ENCODE measurements at places on chromosomes 5 and 9.

GRCh38 chr5:36836831-36837230 lies 39.7 kb upstream of the NIPBL start:
- DNase-seq: no peak

- DNase-seq: peak; percentile 29
Observed at GRCh38 chr5:14675865-14676300, 11.4 kb downstream of the OTULIN start.

DNA sequence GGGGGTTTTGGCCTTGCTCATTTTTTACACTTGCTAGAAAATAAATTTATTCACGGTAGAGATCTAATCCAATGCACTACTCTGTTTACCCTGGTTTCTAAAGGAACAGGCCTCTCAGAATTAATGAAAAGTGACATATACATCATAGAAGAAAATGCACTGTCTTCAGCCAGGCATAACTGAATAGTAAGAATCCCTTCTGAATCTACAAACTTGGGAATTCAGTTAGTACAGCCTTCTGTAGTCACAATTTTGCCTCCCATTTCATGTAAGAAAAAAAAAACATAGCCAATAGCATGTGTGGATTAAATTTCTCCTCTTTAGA lies 197.3 kb downstream of the CAAP1 start:
- DNase-seq: no peak

GRCh38 chr9:15135164-15135792 lies 171.7 kb downstream of the TTC39B start:
- peak; percentile 66 for DNase-seq

DNA sequence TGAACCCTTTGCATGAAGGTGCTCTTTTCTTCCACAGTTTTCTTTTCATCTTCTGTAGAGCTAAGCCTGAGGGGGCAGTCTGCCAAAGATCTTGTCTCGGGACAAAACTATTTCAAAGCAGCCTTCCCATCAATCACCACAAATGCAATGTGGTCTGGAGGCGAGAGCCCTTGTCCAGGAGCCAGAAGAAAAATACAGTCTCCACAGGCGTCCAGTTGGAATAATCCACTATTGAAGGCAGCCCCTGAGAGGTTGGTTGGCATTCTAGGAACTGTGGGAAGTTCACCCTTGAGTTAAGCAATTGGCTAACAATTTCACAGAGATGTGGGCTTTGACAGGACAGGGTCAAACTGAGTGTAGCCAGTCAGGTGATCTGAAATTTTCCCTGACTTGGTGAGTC lies 72.0 kb downstream of the SEMA6A start:
- DNase-seq: no peak

DNA sequence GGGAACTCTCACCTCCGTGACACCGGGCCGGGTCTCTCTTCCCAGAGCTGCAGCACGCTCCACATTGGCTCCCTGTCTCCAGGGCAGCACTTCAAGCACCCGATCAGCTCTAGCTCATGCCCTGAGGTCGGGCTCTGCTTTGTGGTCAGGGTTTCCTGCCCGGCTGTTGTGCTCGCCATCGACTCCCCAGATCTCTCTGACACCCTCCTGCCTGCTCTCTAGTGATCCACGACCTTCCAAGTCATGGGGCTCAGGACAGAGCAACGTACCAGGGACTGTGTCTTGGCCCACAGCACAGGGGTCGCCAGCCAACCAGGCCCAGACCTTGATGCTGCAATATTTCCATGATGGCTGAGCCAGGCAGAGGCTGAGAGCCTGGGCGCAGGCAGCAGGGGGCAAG lies 45.1 kb downstream of the PRRT1B start:
- peak; percentile 39 for DNase-seq

DNA sequence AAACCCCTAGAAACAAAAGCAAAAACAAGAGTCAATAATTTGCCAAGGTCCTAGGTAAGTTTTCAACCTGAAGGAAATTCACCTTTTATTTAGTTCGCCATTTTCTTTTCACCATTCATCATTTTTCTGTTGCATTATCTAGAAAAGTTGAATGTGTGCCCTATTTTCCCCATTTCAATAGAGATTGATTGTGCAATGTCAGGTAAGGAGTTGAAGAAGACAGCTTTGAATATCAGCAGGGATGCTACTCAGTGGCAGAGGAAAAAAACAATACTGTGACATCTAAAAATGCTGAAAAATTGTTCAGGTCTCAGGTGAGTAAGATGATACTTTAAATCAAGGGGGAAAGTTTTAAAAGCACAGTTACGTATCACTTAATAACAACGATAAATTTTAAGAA lies 813.7 kb downstream of the DTWD2 start:
- no peak for DNase-seq

- DNase-seq: no peak
Observed at GRCh38 chr5:148730270-148730669, 75.9 kb upstream of the HTR4 start.

- peak; percentile 15 for DNase-seq
Observed at GRCh38 chr5:149904977-149905376, 39.6 kb downstream of the PDE6A start.

GRCh38 chr5:100519075-100519474 lies 16.1 kb upstream of the FAM174A start:
- no peak for DNase-seq

DNA sequence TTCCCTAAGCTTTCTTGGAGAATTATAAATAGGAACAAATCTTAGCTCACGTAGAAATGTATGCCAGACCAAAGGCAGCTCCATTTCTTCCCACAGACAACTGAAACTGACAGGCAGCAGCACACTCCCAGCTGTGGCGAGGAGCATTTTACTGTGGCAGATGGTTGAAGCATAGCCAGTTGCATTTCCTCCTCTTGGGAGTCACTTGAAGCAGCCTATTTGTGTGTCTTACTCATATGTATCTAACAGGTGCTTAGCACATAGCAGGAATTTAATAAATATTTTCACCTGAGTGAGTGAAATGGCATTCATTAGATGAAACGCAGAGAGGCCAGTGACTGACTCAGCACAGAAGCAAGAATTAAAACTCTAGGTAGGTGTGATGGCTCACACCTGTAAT lies 12.3 kb upstream of the MTMR12 start:
- no peak for DNase-seq

GRCh38 chr5:137231540-137231939 lies 267.6 kb downstream of the SPOCK1 start:
- no peak for DNase-seq

- peak; percentile 73 for DNase-seq
Observed at GRCh38 chr5:14869668-14870164, 1.9 kb downstream of the ANKH start.
